ENCODE measurements at places on chromosomes 2 and 18.

DNA sequence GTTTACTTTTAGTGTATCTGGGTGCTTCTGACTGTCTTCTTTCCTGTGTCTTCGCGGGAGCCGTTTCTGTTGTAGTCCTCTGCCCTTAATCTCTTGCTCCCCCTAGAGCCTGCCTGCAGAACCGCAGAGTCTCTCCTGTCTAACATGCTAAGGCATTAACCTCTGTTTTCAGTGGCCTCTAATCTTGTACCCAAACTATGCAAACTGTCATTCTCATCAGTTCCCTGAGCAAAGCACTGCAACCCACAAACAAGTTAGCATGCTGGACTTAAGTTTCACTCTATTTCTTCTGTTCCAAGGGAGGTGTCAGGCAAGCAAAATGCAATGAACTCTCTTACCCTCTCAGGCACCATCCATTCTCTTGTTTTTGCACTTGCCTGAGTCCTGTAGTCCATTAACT lies 138.4 kb downstream of the OTX1 start:
- no peak for DNase-seq

- DNase-seq, result no peak
Measured at GRCh38 chr2:183740241-183740640, 616.0 kb downstream of the NUP35 start.

GRCh38 chr2:208937521-208937920 lies 486.3 kb upstream of the MAP2 start:
- no peak for DNase-seq

DNA sequence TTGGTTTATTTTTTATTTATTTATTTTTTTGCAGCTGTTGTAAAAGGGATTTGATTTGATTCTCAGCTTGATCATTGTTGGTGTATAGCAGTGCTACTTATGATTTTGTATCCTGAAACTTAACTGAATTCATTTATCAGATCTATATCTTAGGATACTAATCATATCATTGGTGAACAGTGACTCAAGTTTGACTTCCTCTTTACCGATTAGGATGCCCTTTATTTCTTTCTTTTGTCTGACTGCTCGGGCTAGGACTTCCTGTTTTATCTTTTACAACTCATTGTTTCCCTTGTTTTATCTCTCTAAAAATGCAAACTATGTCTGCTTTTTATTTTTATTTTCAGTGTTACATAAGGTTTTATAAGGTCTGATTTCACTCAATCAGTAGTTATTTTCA lies 23.6 kb downstream of the SP100 start:
- DNase-seq, result no peak

GRCh38 chr2:215614296-215614695 lies 178.4 kb upstream of the FN1 start:
- DNase-seq, result peak; percentile 46

- no peak for DNase-seq
Measured at GRCh38 chr18:23563377-23564043, 22.8 kb downstream of the NPC1 start.

DNA sequence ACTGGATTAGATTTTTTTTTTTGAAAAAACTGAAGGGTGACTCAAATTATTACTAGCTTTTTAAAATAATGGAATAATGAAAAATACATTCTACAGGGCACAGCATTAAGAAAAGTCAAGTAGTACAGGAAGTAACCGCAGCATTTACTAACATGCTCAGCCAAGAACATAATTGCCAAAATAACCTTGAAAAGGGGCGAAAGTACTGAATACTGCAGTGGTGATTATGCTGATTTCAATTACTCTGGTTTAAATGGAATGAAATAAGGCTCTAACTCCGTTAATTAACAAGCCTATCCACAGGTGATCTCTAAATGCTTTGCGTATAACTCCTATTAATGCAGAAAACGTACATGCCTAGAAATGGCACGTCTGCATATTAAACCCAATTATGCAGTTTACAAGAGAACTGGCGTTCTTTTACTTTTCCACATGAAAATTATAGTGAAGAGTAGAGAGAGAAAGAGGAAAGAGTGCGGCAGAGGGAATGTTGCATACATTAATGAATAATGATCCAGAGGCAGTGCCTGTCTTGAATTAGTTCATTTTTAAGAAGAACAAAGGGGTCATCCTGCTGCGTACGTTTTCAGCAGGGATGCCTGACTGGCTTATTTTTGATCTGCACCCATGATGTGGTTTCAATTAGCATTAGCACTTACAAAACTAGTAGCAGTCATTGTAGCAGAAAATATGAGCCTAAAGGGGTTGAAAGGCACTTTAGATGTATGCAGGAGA lies 612.4 kb downstream of the NYAP2 start:
- DNase-seq, result no peak

DNA sequence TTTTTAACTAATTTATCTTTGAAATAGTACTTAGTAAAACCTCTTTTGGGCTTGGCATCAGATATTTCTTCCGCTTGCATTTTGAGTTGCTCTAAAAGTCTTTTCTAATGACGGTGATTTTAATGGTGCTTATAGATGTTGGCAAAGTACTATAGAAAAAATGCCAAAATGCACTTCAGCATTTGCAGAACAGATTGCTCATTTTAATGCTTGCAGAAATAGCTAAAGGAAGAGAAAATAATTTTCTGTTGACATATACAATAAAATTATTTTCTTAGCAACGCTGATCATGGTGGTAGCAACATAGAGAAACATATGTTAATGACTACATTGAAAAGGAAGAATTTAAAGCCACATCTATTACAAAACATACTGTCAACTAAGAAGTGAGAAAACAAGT lies 170.7 kb downstream of the STK39 start:
- DNase-seq, result no peak

DNA sequence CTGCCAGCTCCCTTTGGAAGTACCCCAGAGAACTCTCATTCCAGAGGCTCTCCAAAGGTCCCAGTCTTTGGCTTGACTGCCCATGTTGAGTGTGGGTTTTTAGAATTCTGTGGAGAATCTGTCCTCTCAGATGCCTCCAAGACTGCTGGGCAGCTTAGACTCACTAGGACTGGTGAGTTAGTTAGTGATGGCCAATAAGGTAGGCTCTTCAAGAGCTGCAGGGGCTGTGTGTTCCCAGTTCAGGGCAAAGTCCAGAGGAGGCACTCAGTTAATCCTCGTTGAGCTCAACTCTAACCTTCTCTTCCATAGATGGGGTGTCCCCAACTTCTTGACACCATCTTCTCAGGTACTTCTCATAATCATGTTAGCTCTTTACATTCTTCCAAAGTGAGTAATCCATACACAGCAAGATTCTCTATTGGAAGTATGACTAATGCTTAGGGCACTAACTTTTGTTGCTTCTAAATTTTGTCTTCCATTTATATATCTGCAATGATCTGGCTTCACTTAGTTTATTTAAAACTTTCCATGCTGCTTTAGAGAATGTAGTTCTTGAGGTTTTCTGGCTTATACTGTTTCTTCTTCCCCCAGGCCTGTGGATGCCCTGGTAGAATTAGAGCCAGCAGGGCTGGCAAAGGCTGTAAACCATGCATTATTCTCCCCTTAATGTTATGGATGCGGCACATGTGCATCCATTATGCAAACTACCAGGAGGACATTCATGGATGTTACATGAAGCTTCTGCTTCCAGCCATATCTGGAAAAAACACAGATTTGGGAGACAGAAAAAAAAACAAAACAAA lies 88.9 kb downstream of the POLE4 start:
- no peak for DNase-seq

DNA sequence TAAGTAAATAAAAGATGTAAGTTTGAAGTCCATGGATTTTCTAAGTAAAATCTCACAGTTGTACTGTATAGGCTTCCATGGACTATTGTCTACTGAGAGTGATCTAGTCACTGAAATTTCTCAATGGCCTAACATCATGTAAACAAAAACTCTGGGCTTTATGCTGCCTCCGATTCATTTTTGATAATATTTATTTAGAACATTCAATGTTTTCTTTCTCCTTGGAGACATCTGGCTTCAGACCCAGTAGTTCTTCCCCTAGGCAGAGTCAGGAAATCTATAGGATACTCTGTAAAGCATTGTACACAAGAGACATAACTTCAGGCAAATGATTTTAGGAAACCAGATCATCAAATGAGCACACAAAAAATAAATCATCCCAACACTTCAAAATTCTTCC lies 1208.6 kb upstream of the ZEB2 start:
- DNase-seq, result no peak

GRCh38 chr2:156476850-156477206 lies 40.6 kb downstream of the GPD2 start:
- DNase-seq, result no peak

DNA sequence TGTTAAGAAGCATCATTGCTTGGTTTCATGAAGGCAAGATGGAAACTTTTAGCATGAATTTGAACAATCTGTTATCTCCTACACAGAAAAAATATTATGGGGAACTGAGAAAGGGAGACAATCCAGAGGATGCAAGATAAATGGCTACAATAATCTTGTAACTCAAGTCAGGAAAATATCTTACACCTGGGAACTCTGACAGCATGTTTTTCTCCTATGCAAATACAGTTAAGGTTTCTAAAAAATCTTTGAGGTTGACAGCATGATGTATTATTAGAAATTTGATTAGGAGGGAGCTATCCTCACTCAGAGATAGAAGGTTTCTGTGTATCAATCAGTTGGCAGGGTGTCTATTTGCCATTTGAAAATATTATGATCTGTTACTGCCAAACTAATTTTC lies 75.6 kb downstream of the GPD2 start:
- DNase-seq, result no peak

- no peak for DNase-seq
Measured at GRCh38 chr18:1483385-1483784, 578.7 kb downstream of the ADCYAP1 start.

DNA sequence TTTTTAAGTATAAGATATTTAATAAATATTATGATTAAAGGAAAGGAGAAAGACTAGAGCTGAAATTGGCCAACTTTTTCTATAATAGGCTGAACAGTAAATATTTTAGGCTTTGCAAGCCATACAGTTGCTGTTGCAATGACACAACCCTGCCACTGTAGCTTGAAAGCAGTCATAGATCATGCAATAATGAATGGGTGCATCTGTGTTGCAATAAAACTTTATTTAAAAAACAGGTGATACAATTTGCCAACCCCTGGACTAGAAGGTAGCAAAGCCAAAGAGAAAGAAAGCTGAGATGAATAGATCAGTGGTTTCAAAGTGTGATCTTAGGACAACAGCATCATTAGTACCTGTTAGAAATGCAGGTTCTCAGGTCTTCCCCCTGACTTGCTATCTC lies 219.1 kb downstream of the SETBP1 start:
- DNase-seq, result no peak

GRCh38 chr2:57443086-57443485 lies 603.5 kb upstream of the VRK2 start:
- no peak for DNase-seq

GRCh38 chr2:16135913-16136310 lies 195.6 kb downstream of the MYCN start:
- no peak for DNase-seq

DNA sequence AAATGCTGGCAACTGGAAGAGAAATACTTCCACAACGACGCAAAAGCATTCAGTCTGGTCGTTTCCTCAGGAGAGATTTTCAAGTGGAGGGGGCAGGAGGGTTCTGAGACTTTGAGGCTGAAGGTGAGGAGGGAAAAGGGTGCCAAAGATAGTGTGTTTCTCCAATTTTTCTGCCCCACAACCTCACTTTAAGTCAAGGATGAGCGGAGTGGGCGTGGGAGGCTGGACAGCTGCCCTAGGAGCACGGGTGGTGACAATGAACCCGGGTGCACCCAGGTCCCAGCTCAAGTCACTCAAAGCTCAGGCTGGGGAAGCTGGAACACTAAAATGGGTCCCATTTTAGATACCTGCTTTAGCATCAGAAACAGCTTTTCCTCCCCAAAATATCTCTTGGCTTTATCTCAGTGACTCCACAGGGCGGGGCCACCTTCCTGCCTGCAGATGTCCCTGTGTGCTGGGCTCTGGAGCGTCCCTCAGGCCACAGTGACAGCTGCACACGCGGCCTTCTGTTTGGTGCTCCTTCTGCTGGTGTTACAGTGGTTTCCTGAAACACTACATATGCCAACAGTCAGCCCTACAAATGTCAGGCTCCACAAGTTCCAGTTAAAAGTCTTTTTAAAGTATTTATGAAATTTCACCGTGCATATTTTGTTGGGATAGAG lies 1.4 kb upstream of the MBP start:
- DNase-seq, result peak; percentile 49

DNA sequence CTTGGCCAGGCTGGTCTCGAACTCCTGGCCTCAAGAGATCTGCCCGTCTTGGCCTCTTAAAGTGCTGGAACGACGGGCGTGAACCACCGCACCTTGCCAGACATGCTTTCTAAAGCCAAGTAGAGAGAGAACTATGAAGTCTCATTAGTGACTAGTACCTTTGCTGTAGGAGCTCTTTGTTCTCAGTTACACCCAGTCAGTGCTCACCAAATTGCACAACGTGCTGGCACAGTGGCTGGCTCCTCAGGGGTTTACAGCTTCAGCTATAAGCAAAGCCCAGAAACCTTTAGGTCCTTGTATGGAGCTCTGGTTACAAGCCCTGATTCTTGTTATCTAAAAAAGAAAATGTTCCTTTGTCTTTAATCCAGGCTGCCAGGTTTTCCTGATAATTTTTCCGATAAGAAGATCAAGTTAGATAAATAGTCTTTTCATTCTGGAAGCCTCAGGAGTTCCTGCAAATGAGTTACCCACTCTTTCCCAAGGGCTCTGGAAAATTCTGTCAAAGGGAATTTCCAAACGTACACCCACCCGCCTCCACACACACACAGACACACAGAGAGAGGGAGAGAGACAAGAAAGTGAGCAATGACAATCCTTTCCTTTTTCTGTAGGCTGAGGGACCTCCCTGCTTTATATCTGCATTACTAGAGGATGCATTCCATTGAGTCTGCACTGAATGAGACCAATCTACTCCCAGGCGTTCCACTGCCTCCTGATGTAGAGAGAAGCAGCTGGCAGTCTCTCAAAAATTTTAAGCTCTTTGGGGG lies 100.2 kb upstream of the CSRNP3 start:
- no peak for DNase-seq

DNA sequence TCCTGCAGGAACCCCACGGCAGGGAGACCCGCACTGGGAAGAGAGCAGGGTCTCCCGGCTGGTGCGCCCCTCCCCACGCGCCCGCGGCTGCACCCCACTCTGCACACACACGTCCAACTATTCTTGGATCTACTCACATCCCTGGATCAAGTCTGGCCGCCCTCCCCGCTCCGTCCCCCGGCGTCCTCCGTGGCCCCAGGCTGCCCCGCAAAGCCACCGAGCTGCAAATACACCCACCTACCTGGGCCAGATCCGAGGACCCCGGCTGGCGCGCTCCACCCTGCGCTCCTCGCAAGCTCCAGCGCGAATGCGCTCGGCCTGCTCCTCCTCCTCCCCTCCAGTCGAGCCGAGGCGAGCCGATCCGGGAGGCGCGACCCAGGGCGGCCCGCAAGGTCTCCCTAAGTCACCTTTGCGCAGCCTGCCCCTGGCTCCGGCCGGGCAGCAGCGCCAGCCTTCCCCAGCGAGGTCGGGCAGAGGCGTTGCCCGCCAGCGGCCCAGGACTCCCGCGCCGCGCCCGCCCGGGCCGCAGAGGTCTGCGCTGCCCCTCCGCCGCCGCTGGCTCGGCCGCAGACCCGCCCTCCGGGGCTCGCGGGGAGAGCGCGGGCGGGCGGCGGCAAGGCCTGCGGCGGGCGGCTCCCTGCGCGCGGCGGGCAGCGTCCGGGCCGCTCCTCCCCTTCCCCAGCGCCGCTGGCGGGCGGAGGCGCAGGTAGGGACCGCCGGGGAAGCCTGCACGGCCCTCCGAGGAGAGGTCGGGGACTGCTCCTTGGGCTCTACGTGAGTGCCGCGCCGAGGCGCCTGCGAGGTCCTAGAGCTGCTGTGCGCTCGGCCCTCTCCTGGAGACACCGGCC lies 126.0 kb downstream of the OSBPL1A start:
- DNase-seq, result peak; percentile 95
